Activated CD4-positive, alpha-beta T cell treated with anti-CD3 and anti-CD28 coated beads for 48 hours (primary cell): ENCODE measurements at places on chromosomes 5 and 9.

- no peak for DNase-seq
Measured at GRCh38 chr5:135026645-135027265, 7.3 kb downstream of the PITX1 start.

DNA sequence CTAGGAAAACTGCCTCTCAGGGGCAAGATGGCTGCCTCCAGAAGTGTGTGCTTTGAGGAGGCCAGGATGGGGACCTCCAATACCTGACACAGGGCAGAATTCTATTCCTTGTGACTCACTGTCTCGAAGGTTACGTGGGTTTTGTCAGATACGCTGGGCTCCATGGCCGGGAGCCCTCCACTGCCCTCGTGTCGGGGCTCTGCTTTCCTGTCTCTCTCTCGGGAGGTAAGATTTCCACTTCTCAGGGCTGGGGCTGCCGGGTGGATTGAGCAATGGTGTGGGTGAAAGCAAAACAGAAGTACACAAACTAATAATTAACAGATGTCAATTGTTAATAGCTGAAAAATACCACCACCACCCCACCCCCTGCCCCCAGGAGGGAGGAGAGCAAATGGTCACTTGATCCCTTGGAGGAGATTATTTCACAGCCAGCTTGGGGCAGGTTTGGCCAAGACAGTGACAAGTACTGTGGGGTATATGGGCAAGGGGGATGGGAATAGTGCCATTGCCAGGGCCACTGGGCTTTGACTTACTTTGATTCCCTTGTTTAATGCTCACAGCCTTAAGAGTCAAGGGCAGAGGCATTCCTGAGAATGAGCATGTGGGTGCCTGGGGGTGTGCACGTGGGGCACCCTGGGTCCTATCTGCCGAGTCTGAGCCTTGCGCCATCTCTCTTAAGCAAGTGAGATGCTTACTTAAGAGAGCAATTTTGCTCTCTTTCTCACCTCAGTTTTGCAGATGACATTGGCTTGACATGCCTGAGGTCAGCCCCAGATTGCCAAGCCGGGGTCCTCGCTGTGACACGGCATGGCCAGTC lies 28.8 kb upstream of the DAB2IP start:
- no peak for DNase-seq

DNA sequence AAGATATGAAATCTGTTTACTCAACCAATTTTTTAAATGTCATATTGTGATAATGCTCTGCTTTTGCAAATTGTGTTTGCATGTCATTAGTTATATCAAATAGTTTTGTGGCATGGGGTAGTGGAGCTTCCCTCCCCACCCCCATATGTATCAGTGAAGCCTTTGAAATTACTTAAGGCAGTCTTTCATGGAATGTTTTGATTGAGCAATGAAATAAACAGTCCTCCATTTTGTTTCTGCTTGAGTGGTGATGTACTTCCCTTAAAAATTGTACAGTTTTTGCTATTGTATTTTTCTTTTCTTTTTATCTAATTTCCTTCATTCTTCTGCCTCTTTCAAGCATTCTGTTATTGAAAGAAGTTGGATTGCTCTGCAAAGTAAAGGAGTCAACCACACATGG lies 3.5 kb downstream of the SOWAHA start:
- no peak for DNase-seq

- no peak for DNase-seq
Measured at GRCh38 chr9:114657705-114658104, at the start of gene TEX53. Gene TEX53 (minus strand): TSS chr9:114657805. CDS start chr9:114657774, 31 bp downstream.

GRCh38 chr5:14114615-14115251 lies 28.4 kb upstream of the TRIO start:
- no peak for DNase-seq

- no peak for DNase-seq
Measured at GRCh38 chr9:136402067-136402466, 2.1 kb upstream of the SNAPC4 start.

DNA sequence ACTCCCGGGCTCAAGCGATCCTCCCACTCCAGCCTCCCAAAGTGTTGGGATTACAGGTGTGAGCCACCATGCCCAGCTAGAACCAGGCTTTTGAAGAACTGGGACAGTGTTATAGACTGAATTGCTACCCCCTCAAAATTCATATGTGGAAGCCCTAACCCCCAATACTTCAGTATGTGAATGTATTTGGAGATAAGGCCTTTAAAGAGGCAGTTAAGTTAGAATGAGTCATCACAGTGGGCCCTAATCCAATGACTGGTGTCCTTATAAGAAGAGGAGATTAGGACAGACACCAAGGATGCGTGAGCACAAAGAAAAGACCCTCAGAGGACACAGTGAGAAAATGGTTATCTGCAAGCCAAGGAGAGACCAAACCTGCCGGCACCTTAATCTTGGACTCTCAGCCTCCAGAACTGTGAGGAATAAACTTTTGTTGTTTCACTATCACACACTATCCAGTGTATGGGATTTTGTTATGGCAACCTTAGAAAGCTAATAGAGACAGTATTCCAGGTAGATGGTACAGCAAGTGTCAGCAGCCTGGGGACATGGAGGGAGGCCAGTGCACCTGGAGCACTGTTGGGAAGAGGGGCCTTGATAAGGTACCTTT lies 31.4 kb upstream of the ERGIC1 start:
- no peak for DNase-seq

- peak; percentile 42 for DNase-seq
Measured at GRCh38 chr5:39714036-39714698, 289.4 kb upstream of the DAB2 start.

DNA sequence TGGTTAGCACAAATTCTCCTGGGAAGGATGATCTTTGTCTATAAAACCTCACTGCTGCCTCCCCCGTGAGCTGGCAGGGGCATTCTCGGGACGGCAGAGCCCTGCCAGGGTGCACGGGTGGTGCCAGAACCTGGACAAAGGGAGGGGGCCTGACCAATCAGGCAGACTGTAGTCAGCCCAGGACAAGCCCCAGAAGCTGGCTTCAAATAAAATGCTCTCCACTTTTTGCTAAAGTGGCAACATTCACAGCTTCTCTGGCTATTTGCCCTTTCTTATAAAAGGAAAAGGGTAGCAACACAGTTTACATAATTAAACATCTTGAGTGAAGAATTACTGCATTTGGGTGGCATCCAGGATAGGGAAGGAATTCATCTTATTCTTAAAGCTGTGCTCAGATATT lies 14.4 kb downstream of the IL9 start:
- no peak for DNase-seq

GRCh38 chr9:88828018-88828417 lies 163.2 kb upstream of the S1PR3 start:
- no peak for DNase-seq

- no peak for DNase-seq
Measured at GRCh38 chr5:67897431-67897830, 318.1 kb upstream of the PIK3R1 start.

GRCh38 chr9:112867275-112867991 lies 23.2 kb downstream of the SLC46A2 start:
- DNase-seq: peak; percentile 53

GRCh38 chr9:93124793-93125192 lies 9.3 kb downstream of the NINJ1 start:
- no peak for DNase-seq

DNA sequence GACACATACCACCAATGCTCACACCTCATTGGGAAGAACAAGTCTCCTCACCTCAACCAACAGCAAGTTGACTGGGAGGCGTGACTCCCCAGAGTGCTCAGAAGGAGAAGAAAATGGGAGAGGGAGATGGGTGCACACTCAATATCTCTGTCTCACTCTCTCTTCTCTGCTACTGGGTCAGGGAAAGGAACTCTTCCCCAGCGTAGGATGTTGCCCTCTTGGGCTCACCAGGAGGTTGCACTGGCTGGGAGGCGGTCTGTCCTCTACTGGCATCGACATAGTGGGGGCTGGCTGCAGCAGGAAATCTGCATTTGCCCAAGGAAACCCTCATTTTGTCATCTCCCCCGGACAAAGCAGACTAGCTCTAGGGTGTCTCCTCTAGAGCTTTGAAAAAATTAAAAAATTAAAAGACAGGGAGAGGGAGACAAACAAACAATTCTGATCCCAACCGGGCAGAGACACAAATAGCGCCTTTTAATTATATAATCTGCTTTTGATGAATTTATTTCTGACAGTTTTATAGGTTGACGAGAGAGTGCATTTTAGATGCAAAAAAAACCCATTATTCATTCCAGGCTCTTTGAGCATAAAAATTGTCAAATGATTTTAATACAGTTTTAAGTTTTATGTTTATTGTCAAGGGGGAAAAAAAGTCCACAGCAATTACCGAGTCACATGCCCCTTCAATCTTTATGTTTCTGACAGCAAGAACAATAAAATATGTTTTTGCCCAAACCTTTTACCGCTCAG lies 179.3 kb upstream of the MVB12B start:
- no peak for DNase-seq

- DNase-seq: peak; percentile 79
Measured at GRCh38 chr5:173615884-173616576, 420 bp downstream of the BOD1 start.

- peak; percentile 19 for DNase-seq
Measured at GRCh38 chr5:146344155-146345118, 5.8 kb downstream of the POU4F3 start.

DNA sequence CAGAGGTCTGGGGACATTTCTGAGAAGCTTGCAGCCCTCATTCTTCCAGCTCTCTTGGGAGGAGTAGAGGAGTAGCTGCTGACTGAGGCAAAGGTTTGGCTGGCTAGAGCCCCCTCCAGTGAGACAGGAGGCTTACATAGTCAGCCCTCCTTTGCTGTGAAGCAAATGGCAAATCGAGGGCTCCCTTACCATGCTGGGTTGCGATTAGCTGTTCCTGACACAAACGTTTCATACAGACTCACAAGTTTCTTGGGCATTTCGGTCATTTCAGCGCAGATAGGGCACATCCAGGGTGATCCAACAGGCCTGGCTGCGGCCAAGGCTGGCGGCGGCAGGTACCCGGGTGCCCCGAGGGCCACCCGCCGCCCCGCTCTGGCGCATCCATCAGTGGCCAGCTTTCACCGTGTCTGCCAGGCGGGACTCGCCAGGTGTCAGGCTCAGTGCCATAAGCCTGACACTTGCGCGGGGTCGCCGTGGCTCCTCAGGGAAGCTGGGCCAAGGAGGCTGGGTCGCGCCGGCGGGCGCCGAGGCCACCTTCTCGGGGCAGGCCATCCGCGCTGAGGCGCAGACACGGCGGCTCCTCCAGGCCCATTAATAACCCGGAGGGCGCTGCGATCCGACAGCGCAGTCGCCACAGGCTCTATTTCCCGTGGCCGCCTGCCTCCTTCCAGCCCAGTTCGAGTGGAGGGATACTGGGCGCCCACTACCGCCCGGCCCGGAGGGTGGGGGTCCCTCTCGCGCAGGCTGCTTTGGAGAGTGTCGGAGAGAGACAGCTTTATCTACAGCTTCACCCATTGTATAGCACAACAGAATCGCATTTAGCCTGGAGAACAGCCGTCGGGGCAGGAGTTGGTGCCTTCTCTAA lies 9.1 kb downstream of the PRDM6 start:
- no peak for DNase-seq

DNA sequence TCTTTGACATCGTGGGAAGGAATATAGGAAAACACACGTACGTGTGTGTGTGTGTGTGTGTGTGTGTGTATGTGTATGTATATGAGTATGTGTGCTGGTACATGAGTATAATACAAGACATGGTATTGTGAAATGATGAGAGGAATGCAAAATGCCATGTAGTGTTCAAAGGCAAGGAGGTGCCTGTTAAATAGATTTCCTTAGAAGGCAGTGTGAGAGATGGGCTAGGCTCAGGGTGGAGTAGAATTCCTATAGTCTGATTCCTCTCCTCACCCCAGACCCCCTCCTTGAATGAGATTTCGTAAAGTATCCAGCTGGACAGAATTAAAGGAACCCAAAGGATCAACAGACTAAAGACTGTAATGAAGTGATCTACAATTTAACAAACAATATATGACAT lies 11.1 kb downstream of the GPR21 start:
- DNase-seq: no peak

DNA sequence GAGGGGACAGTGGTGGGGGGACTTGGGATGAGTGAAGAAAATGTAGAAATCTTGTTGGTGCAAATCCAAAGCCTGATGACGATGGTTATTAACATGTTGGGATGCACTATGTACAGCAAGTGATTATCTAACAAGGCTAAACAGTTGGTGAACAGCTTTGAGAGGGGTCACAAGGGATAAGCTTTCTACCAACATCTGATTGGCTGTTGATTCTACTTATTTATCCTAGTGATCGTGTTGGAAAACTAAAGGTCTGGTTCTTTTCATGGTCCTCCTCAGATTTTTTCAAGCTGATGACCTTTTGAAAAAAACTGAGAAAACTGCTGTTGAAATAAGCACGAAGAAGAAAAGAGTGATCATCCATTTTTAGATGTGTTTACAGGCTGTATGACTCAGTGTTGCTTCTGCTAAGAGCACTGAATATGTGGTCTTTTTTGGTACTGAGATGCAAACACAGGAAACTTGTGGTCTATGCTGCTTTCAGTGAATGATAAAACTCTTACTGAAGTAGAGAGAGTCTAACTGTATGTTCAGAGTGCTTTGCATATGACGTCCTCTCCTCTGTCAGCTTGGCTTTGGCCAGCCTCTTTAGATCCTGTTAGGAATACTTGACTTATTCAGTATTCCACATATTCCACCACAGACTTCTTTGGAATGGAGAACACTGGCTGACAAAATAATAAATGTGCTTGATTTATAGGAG lies 174.8 kb downstream of the SLF1 start:
- peak; percentile 9 for DNase-seq

- no peak for DNase-seq
Measured at GRCh38 chr5:60262576-60263295, 369.2 kb upstream of the PDE4D start.

DNA sequence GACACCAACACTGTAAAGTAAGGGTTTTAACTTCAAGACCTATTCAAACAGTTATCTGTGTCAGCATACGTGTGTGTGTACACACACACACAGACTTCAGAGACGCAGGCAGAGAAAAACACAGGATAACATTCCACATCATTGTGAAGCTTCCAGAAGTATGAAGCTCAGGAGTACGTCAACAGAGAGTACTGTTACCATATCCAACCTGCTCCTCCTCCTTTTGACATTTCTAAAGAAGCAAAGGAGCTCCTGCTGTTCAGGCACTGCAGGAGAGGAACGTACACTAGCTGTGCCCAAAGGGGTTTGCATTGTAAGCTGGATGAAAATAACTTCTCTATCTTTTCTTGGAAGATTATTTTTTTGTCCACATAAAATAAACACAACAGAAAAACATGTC lies 180.7 kb downstream of the MEF2C start:
- DNase-seq: no peak

DNA sequence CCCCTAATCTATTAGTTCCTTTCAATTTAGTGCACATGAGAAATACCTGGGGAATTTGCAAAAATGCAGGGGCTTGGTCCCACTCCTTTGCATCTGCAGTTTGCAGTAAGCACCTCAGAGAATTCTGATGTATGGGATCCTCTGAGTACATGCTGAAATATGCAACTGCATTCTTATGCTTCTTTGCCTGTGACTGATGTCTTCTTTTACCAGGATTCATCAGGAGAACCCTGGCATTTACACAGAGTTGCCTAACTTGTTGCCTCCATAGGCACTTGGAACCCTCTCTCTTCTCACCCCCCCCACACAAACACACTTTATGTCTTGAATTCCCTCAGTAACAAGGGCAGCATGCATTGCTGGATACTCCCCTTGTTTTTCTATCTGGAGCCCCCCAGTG lies 173.1 kb downstream of the KDM4C start:
- DNase-seq: no peak
